Spleen (tissue), 13 donors: ENCODE measurements at places on chromosomes 5 and 9. TPM values are rescaled to one million over a fixed set of nuclear protein-coding genes. Genes with fewer than 3 reads are reported as not detected.

SLC6A7 gene
- not detected for total RNA-seq

CDH10 gene
- not detected for total RNA-seq

GTF2H2C gene
- total RNA-seq: 30.7 TPM

CORO2A gene
- total RNA-seq: 7.2 TPM

PLAC8L1 gene
- total RNA-seq: not detected
